ENCODE measurements at places on chromosomes 6 and 20. TPM values are rescaled to one million over a fixed set of nuclear protein-coding genes. Genes with fewer than 3 reads are reported as not detected.

The CPNE1 gene
- 66.2 TPM for total RNA-seq

The PLN gene
- total RNA-seq: 3,055 TPM

DNA sequence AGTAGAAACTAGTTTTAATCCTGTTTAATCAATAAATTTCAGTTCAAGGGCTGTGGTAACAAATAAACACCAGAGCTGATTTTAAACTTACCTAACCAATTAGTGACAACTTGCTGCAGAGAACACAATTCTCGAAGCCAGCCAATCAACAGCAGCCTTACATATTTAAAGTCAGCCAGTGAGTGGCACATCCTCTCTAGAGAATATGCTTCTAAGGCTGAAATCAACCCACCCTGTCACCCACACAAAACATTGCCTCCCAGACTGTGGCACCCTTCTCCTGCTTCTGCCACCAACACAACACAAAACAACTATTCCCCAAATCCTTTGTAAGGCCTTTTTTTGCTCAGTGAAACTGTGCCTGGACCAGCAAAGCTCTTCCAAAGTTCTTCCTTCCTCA is 306.0 kb downstream of the EYA4 start:
- no peak overlapping the region for H3K4me3 ChIP-seq
- H3K27ac ChIP-seq: no peak overlapping the region
- H3K36me3 ChIP-seq: no peaks in the 10 kb centered on the region
- peaks cover 19% of the 10 kb centered on the region for H3K4me1 ChIP-seq
- H3K27me3 ChIP-seq: no peaks in the 10 kb centered on the region

- no peaks in the 10 kb centered on the region for H3K4me1 ChIP-seq
- no peak overlapping the region for H3K27ac ChIP-seq
- H3K36me3 ChIP-seq: peaks cover 13% of the 10 kb centered on the region
- no peak overlapping the region for H3K4me3 ChIP-seq
- DNase-seq: no peak
Observed at GRCh38 chr6:98929498-98930060, 18.2 kb downstream of the FBXL4 start.

DNA sequence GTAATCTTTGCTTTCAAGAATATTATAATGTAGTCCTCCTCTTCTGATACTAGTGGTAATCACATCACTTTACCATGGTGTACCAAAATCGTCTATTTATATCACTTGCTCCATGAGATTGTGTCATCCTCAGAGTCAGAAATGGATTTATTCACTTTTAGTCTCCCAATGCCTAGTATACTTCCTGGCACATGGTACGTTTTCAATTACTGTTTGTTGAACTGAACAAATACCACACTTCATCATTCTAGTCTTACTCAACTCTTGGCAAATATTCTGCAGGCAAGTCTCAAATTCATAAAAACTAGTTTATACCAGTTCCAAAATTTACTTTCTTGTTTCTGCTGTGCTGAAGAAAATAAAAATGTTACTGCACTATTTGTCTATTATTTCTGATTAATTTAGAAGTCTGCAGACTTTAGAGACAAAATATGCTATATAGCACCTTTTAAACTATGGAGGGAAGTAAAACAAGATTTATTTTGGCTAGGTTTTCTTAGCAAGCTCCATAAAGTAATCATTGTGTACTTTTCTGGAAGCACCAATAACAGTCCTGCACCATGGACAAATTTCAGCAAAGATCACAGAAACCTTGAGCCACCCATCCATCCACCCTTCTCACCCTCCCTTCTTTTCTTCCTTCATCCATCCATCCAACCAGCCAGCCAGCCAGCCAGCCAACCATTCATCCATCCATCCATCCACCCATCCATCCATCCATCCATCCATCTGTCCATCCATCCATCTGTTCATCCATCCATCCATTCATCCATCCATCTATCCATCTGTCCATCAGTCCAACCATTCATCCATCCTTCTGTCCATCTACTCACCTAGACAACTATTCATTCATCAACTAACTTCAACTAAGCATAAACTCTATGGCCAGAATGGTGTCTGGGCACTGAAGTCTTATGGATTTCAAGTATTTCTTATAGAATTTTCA is 102.1 kb upstream of the STMND1 start:
- H3K36me3 ChIP-seq: no peaks in the 10 kb centered on the region
- H3K27ac ChIP-seq: no peak overlapping the region
- no peak overlapping the region for H3K4me3 ChIP-seq

DNA sequence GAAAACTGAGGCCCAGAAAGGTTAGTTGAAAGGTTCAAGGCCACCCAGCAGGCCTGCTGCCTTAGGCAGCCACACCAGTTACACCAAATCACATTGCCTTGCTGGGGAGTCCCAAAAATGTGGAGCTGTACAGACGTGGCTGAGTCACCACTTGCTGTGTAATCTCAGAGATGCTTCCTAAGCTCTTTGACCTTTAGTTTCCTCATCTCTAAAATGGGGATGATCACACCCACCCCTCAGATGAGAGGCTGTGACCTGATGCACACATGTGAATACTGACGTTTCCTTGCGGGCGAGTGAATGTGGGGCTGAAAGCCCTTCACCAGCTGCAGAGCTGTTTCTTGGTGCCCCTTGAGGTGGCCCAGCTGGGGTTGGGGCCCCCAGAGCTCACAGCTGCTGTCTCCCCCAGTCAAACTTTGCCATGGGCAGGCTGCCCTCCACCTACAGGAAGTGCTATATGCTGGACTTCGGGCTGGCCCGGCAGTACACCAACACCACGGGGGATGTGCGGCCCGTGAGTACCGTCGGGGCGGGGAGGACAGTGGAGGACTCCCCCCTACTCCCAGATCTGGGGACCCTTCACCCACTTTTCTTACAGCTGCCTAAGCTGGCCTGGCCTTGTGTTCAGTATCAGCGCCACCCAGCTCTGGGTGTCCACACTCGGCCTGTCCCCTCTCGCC is 11.0 kb downstream of the TTBK1 start:
- H3K27me3 ChIP-seq: peaks cover 23% of the 10 kb centered on the region
- no peak overlapping the region for H3K27ac ChIP-seq
- H3K36me3 ChIP-seq: no peaks in the 10 kb centered on the region
- DNase-seq: no peak
- H3K4me1 ChIP-seq: no peaks in the 10 kb centered on the region
- H3K4me3 ChIP-seq: no peak overlapping the region

GRCh38 chr6:105794239-105794638 is 291.9 kb upstream of the PRDM1 start:
- no peak overlapping the region for H3K4me3 ChIP-seq
- no peaks in the 10 kb centered on the region for H3K36me3 ChIP-seq
- no peak overlapping the region for H3K27ac ChIP-seq
- peaks cover 63% of the 10 kb centered on the region for H3K4me1 ChIP-seq

GRCh38 chr6:8090650-8091049 is 11.7 kb downstream of the EEF1E1 start:
- peaks cover 97% of the 10 kb centered on the region for H3K36me3 ChIP-seq
- H3K27me3 ChIP-seq: no peaks in the 10 kb centered on the region
- H3K4me1 ChIP-seq: no peaks in the 10 kb centered on the region
- DNase-seq: no peak
- no peak overlapping the region for H3K4me3 ChIP-seq

DNA sequence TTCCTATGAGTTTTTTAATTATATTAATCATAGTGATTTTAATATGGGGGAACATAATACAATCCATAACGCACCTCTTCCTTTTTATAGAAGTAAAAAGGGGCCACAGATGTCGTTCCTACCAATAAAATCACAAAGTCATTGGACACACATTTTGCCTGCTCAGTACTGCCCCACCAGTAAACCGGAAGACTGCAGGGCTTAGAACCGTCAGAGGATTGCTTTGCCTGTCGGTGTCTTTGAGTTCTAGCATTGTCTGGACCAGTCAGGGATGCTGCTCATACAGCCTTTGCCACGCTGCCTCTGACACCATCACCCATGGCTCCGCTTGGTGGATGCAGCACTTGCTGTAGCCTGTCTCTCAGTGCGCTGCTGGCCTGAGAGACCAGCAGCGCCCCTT is 853.6 kb downstream of the C6orf118 start:
- no peak overlapping the region for H3K27ac ChIP-seq
- no peak overlapping the region for H3K4me3 ChIP-seq
- H3K4me1 ChIP-seq: no peaks in the 10 kb centered on the region
- no peaks in the 10 kb centered on the region for H3K36me3 ChIP-seq
